ENCODE measurements at places on chromosomes 5 and 9.

DNA sequence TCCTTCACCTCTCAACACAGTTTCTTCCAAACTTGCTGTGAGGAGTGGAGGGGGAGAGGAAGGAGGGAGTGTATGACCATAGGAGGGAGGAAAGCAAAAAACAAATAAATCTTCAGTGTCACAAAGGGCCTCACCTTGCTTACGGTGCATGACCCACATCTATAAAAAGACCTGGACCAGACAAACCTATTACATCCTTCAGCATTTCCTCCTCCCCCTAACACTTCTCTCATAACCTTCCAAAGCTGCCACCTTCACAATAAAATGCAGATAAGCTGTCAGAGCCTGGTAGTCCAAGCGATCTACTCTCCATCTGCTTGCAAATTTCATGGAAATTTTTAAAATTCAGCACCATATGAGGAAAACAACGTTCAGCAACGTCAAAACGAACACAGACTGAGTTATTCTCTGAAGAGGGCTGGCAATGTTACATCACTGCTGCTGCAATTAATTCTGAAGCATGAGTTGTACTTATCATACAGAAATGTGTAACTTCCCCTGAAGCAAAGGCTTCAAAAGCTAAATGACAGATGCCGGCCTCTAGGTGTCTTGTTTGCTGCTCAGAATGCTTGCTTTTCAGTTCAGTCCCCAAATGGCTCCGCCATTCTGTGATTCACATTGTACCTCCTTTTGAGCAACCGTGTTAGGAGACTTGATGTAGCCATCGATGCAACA is 62.9 kb downstream of the EFNA5 start:
- no peak for DNase-seq

GRCh38 chr5:159274676-159275075 is 11.6 kb downstream of the UBLCP1 start:
- no peak for DNase-seq

- DNase-seq, result no peak
Observed at GRCh38 chr5:159549046-159549445, 218.8 kb upstream of the IL12B start.

- no peak for DNase-seq
Observed at GRCh38 chr5:2135833-2136232, 253.1 kb upstream of the IRX4 start.

- no peak for DNase-seq
Observed at GRCh38 chr5:76500633-76501393, 97.7 kb downstream of the IQGAP2 start.
